ENCODE measurements at places on chromosomes 4 and X.

GRCh38 chr4:56874923-56875322, 32.8 kb upstream of the REST start:
- no peak for DNase-seq

GRCh38 chr4:6351246-6352000, 81.8 kb downstream of the WFS1 start:
- no peak for DNase-seq

DNA sequence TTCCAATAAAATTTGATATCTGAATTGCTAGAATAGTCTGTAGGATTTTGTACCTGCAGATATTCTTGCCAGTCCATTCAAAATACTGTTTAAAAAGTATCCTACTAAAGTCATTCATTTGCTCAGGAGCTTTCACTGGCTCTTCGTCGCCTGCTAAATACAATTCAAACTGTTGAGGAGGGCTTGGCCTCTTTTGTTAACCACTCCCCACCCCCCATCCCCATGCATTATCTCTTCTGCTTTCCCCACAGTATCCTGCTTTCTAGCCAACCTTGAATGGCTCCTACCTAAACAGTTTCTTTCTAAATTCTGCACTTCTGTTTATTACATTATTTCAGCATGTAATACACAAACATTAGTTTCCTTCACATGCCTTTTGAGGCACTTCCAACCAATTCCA, 230.8 kb downstream of the CPE start:
- DNase-seq, result no peak

DNA sequence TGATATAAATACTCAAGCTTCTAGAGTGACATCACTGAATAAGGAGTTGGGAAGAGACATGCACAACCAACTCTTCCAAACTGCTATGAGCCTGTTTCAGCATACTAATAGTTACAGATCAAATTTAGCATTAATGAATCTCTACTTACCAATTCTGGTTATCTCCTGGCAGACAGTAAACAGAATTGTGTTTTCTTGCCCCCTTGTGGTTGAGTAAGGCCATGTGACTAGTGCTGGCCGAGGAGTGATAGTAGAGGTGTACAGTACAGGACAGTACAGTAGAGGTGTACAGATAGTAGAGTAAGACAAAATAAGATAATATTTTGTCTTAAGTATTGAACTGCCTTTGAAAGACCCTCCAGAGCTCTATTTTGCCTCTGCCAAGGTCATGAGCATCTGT, 681.4 kb downstream of the GABRG1 start:
- DNase-seq, result no peak

- no peak for DNase-seq
These were observed 111.9 kb upstream of the IQCM start for GRCh38 chr4:149927514-149927913.

- DNase-seq, result no peak
These were observed at the start of gene FAM114A1 for GRCh38 chr4:38867478-38868058. TSS of gene FAM114A1 (plus strand) at chr4:38867806. CDS start at chr4:38878079, 10,273 bp downstream.

GRCh38 chr4:57116245-57116644, 6.1 kb upstream of the IGFBP7 start:
- no peak for DNase-seq

DNA sequence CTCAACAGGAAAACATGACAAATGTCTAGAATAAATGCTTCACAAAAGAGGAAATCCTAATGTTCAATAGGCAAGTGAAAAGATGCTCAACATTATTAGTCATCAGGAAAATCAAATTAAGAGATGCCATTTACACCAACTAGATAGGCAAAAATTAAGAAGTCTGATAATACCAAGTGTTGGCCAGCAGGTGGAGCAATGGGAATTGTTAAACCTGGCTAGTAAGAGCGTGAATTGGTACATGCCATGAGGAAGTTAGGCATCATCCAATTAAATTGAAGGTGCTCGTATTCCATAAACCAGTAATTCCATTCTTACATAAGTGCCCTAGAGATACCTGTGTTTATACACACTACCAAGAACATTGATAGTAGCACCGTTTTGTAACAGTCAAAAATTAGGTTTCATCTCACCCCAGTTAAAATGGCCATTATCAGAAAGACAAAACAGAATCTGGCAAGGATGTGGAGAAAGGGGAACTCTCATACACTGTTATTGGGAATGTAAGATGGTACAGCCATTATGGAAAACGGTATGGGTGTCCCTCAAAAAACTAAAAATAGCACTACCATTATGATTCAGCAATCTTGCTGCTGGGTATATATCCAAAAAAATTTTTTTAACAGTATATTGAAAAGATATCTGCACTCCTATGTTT, 14.0 kb upstream of the ZCCHC18 start:
- DNase-seq, result peak; percentile 72

DNA sequence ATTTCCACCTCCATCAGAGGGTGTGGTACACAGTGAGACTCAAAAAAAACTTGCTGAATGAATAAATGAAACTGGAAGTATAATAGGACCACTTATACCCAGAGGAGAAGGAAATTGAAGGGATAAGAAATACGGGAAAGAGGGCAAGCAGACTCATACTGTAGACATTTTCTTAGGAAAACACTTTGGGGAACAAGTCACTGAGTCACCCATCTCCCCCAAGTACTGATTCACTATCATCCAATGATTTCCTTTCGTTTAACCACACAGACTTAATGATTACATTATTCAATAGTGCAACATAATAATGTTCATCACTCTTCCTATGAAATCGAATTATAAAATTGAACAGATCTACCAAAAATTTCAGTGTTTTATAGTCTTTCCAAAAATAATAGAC, 97.1 kb downstream of the LDB2 start:
- no peak for DNase-seq

GRCh38 chr4:5969777-5970176, 48.5 kb downstream of the C4orf50 start:
- no peak for DNase-seq

DNA sequence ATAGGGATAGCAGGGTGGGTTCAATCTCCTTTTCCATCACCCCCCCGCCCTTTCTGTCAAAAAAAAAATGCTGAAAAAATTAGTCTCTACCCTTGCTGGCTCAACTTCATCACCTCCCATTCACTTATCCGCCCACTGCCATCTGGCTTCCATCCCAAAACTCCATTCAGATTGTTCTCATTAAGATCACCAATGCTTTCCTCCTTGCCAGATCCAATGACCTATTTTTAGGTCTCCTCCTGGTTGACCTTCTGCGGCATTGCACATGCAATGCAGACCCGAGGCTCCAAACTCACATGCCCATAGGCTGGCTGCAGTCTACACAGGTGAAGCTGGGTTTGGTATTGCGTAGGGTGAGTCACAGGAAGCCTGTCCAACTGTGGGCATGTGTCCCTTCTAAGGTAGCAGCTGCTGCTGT, 21.1 kb upstream of the STIM2 start:
- no peak for DNase-seq

GRCh38 chrX:125505207-125505606, 185.5 kb downstream of the TEX13C start:
- DNase-seq, result no peak

GRCh38 chrX:137058339-137059127, 24.7 kb upstream of the GPR101 start:
- DNase-seq, result no peak

- peak; percentile 64 for DNase-seq
These were observed 43.5 kb downstream of the NUDT9 start for GRCh38 chr4:87465739-87466366.

GRCh38 chr4:22683726-22684125, 9.0 kb upstream of the GBA3 start:
- no peak for DNase-seq

DNA sequence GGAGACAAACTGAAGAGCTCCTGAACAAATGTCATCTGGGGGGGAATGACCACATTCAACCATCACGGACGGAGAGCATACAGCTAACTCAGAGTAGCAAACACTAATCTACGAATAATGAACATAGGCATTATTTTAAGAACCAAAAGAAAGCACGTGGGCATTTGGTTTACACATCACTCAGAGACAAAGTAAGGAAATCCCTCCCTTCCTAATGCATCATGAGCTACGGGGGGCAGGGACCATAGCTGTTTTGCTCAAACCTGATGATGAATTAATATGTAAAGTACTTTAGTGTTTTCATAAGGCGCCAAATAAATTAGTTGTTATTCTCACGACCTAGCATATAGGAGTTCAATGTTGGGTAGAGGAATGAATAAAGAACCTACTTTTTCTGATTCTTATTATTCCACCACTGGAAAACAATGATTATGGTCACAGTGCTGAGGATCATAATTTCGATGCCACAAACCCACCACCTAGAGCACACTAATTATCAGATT, 11.7 kb upstream of the TMEM156 start:
- peak; percentile 55 for DNase-seq

Data from CD4-positive, alpha-beta T cell treated with Interleukin-17A for 1 hour (primary cell).